ENCODE measurements at places on chromosomes 3 and 15.

GRCh38 chr15:54312528-54312927, 334.3 kb downstream of the UNC13C start:
- DNase-seq = no peak

DNA sequence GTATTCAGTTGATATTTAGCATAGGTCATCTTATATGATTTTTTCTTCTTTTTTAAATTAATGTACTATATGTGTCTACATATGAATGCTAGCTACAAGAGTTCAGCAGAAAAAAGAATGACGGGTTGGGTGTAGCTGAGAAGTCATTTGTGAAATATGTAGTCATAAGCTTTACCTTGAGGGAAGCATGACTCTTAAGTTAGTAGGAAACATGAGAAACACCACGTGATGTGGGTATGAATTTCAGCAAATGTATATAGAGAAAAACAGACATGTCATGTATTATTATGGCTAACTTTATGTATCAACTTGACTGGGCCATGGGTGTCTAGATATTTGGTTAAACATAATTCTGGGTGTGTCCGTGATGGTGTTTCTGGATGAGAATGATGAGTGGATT, 125.0 kb downstream of the RAP2B start:
- DNase-seq = no peak

GRCh38 chr3:198046120-198046857, 86.3 kb downstream of the LMLN start:
- no peak for DNase-seq

GRCh38 chr3:38597502-38598060, 51.9 kb downstream of the SCN5A start:
- DNase-seq = no peak

DNA sequence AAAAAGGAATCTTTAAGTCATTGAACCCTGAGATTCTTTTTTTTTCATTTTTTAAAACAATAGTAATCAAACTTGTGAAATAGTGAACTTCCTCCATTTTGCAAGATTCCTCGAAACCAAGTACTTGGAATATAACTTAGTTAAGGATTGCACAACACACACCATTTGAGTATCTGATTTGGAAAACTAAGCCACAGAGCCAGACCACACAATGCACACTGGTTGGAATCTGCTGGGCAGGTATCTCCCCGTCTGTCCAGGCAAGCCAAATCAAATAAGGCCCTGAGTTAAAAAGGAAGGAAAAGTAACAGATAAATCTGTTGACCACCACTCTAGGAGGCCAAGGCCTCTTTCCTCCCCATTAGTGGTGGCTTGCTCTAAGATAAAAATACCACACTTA, 177.5 kb upstream of the ICE2 start:
- no peak for DNase-seq

- no peak for DNase-seq
Observed at GRCh38 chr15:22810033-22810852, 23.8 kb downstream of the NIPA1 start.

GRCh38 chr3:104886220-104886995, 480.3 kb upstream of the ALCAM start:
- DNase-seq = no peak

DNA sequence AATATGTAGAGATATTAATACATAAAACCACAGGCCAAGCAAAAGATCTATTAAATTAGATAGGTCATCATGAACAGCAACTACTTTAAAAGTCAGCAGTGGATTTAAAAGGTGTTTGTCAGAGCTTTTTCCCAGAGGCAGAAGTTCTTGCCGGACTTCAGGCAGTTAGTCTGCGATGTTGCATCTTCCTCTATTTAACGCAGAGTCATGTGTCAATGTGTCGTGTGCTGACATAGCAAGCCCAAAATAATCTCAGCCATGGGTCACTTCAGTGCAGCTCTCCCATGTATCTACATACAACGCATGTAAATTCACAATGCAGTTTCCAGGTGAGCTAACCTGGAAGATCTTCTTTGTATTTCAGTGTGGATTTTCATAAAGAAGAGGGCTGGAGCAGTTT, 8.0 kb upstream of the TMEM212 start:
- DNase-seq = no peak

- DNase-seq = no peak
Observed at GRCh38 chr3:165746874-165747273, 90.3 kb downstream of the BCHE start.

- no peak for DNase-seq
Observed at GRCh38 chr15:40904552-40905201, 10.4 kb downstream of the VPS18 start.

DNA sequence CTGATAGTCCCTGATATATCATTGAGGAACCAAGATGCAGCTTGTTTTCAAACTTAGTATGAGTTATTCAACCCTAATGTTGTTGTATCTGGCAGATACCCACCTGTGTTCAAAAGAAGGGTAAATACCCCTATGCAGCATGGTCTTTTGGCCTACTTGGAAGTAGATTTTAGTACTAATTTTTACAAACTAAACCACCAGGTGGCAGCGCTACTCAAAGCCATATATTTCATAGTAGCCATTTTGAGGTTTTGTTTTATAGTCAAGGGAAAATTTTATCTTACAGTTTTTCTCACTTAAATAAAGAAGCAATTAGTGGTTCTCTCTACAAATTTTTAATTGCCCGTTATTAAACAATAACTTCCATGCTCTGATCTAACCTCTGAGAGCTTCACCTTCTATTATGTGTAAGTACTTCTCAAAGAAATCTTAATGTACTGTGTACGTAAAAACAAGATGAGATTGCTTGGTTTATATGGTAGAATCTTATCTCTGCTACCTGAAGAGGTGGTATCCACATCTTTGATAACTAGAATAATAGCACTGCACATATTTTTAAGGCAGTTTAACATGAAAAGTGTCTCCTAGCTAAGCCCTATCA, 31.5 kb upstream of the MLF1 start:
- peak; percentile 74 for DNase-seq

DNA sequence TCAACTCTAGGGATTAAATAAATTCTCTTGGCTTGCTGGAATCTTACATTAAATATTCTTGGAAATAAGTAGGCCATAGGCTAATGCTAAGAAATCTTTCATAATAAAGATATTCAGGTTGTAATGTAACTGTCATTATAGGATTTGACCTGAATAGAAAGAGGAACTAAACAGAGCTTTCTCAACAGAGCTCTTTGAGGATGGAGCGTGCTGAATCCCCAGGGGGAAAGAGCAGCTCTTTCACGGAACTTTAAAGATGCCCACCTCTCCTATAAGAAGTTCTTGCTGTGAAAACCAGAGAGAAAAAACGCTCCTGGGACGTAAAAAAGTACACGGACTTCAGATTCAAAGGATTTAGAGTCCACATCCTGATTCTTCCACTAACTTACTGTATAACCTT, 77.9 kb downstream of the NTRK3 start:
- DNase-seq = no peak

- DNase-seq = no peak
Observed at GRCh38 chr15:83992324-83993031, 243.1 kb upstream of the GOLGA6L4 start.

DNA sequence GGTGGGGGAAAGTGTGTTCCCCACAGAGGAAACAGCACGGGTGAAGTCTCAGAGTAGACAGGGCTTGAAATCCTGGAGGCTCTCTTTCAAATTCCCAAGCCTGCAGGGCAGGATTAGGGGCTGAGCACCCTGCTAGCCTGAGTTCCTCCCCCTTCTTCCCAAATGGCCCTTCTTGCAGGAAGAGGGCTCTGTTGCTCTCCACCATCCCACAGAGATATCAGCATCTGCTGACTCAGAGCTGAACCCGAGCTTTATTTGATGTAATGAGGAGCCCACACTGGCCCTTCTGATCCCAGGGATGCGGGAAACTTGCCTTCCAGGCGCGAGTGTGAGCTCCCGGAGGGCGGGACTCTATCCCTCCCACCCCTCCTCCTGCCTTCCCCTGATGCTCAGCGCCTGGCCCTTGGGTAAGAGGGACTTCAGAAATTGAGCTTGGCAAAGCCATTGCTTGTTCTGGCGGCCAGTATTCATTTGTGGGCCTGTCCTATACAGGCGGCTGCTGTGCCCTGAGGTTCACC, 1.4 kb upstream of the STRA6 start:
- no peak for DNase-seq

- no peak for DNase-seq
Observed at GRCh38 chr3:23884481-23884880, 32.3 kb downstream of the NKIRAS1 start.

DNA sequence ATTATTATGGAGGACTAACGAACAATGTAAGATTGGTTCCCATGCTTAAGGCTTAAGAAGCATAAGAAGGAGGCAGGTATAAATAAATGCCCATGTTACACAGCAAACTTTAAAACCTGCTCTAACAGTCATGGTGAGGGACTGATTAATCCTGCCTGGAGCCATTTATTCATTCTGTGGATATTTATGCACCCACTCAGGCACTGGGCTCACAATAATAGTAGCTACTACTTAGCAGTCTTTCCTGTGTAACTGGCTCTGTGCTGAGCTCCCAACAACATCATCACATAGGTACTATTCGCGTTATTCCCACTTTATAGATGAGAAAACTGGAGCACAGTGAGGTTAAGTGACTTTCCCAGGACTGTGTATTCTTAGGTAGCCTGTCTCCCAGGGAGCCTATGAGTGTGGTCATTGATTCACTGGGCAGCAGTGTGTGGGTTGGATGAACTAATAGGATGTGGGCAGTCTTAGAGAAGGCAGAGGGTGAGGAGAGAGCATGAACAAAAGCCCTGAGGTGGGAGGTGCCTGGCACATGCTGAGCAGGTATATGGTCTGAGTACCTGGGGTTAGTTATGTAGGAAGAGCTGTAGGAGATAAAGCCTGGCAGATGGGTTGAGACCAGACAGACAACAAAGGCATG, 44.1 kb upstream of the UMPS start:
- no peak for DNase-seq

- DNase-seq = no peak
Observed at GRCh38 chr3:10437995-10438901, 67.1 kb downstream of the ATP2B2 start.

- no peak for DNase-seq
Observed at GRCh38 chr15:43517354-43518196, at the start of gene MAP1A. TSS of gene MAP1A (plus strand) at chr15:43517608. CDS start at chr15:43521474, 3,866 bp downstream.

DNA sequence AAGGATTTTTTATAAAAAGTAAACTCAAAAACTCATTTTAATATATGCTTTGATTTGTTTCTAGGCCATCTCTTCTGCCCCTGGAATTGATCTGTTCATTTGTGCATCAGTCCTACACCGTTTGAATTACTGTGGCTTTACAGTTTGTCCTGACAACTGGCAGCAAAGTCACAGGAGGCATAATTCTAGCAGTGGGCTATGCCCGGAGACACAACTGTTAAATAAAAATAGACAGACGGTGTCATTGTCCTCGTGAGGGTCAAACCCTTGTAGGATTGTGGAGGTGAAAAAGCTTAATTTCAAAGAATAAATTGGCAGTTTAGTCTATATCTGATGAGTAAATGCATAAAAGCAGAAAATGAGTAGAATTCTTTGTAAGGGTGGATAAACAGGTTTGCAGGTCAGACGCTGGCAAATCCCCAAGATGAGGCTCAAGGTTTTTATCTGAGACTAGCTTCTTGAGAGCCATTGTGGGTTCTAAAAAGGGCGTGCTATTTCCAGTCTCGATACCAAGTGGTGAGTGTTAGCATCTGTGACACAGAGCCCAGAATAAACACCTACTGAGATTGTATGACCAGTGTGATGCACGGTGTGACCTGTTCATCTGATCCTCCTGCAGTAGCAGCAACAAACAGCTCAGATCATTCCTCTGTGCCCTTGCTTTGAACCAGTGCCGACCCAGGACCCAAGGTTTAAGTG, 51.5 kb upstream of the SLCO3A1 start:
- DNase-seq = no peak

DNA sequence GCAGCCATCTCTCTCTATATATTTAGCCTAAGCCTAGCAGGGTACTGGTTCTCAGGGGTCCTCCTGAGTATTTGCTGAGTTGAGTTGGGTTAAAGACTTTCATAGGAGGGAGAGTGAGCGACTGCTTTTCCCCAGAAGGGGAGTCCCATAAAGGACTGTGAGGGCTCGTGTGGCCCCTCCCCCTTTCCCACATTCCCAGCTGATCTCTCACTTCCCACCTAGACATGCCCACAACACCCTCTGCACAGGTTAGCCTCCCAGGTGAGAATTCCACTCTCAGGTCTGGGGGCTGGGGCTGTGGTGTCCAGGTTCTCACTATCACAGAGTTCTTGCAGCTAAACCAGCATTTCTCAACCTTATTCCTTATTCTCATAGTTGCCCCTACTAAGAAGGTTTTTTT, 15.8 kb downstream of the EPHB1 start:
- no peak for DNase-seq

- DNase-seq = no peak
Observed at GRCh38 chr3:23252122-23252521, 49.0 kb downstream of the UBE2E2 start.
